NCI-H526 treated with DMSO at 0.1 percent for 48 hours (cell line): ENCODE measurements at places on chromosomes 4 and X.
A peak's percentile ranks its signal among the peaks of the same experiment; 100 is the strongest.

DNA sequence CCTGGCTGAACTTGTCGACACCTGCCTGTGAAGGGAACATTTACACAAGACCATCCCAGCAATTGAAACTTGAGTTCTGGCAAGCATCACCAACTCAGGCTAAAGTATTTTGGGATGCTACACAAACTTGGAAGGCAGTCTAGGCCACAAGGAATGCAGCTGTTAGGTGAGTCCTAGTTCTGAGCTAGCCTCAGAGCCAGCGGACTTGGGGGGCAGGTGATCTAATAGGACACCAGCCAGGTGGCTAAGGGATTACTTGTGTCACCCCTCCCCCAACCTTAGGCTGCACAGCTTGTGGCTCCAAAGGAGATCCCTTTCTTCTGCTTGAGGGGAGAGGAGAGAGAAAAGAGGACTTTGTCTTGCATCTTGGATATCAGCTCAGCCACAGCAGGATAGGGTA, 62.3 kb upstream of the DKK2 start:
- DNase-seq, result no peak

- no peak for DNase-seq
Observed at GRCh38 chrX:45888518-45888917, 656.7 kb downstream of the ZNF674 start.

- DNase-seq, result no peak
Observed at GRCh38 chrX:111170017-111170416, 74.0 kb downstream of the PAK3 start.

DNA sequence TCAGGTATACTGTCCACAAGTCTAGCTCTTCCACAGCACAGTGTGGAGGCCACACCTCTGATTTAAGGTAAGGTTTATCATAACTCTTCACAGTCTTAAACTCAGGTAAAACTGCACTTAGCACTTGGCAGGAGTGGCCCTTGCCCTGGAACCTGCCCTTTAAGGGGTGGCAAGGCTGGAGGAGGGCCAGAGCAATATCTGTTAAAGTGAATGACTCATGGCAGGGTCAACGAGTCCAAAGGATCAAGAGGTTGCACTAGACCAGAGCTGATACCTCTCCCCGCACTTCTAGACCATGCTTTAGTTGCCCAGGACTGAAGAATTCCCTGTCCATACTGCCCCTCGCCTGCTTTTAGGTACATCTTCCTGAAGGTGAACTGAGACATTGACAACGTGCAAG, 14.7 kb upstream of the GPR50 start:
- DNase-seq, result no peak

- DNase-seq, result no peak
Observed at GRCh38 chr4:151013944-151014343, 1.1 kb downstream of the LRBA start.

DNA sequence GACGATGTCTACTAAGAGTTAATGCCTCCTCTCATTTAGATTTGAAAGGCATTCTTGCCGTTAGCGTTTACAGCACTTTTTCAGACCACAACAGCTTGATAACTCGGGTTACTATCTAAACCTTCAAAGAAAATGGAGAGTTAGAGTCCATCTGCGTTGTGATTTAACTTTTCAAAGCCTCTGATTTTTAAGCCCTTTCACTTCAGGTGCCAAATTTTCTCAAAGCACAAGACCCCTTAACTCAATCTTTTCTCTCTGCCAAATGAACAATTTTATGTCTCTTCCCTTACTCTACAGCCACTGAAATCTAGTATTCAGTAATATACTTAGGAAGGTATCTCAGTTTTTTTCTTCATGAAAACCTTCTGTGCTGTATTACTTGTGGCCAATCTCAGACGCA, 310.5 kb downstream of the TENM3 start:
- DNase-seq, result no peak

DNA sequence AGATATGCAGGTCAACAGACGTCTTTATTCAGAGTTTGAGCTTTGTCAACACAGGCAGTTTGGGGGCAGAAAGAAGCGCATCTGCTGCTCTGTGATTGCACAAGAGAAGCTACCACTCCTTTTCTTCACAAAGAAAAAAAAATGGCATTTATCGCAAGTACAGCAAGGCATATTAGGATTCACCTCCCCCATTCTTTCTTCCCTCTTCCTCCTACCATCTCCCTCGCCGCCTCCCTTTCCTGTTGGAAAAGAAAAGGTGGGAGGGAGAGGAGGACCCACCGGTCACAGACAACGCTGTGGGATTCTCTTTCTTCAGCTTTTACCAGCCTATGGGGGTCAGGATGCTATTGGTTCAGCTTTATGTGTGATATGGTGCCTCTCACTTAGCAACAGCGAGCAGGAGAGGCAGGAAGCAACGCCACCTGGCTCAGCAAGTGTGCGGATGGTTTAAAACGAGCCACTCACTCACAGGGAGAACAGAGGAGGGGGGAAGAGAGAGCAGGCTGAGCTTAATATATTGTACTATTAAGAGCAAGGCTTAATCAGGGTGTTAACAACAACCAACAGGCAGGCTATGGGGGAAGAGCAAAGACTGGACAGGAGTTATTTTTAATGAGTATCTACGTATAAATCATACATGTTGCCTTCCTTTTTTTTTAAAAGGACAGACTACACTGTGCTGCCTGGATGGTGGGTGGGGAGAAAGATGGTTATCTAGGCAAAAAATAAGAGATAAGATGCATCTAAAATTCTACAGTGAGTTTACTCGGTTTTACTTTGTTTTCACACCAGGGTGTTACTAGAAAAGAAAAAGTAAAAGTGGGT, 104.7 kb downstream of the MAML3 start:
- peak; percentile 79 for DNase-seq

GRCh38 chr4:60216752-60217151, 983.4 kb upstream of the ADGRL3 start:
- DNase-seq, result no peak

DNA sequence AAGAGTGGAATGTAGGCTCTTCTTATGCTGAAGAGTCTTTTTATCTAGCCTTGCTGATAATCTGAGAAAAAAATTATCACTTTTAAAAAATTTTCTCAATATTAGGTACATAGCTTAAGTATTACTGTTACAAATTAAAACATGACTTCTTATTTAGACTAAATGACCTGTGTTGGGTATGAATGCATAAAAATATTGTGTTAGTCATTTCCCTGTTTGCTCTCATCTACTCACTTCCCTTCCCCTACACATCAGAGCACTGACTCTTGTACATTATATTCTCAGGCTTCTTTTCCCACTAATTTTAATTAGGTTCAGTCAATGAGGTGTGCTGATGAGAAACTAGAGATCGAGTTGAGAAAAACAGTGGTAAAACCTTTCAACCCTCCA, 881.0 kb downstream of the PCDH18 start:
- no peak for DNase-seq

- DNase-seq, result no peak
Observed at GRCh38 chrX:5341902-5342301, 886.8 kb downstream of the NLGN4X start.

GRCh38 chr4:181202240-181202639, 1041.0 kb upstream of the TENM3 start:
- peak; percentile 9 for DNase-seq

- no peak for DNase-seq
Observed at GRCh38 chr4:175767150-175767549, 44.9 kb downstream of the GPM6A start.

GRCh38 chr4:114547340-114548134, 51.1 kb upstream of the UGT8 start:
- no peak for DNase-seq

GRCh38 chrX:156008915-156009314, 11.4 kb downstream of the IL9R start:
- no peak for DNase-seq

DNA sequence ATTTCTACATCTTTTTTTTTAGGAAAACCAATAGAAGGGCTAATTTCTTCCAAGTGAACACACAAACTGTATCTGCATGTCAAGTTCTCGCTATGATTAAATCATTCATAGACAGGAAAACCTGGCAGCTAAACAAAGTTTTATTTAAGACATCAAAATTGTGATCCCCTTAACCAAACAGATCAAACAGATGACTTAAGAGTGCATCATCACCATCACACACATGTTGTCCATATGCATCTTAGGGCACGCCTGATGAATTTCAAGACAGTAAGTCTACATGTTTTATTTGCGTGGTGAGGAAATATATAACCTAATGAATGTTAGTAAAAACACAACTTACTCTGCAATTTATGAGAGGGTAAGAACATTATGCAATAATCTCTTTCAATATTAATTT, 317.0 kb upstream of the ANXA10 start:
- no peak for DNase-seq

GRCh38 chr4:108731006-108731405, 31.8 kb downstream of the ETNPPL start:
- no peak for DNase-seq

DNA sequence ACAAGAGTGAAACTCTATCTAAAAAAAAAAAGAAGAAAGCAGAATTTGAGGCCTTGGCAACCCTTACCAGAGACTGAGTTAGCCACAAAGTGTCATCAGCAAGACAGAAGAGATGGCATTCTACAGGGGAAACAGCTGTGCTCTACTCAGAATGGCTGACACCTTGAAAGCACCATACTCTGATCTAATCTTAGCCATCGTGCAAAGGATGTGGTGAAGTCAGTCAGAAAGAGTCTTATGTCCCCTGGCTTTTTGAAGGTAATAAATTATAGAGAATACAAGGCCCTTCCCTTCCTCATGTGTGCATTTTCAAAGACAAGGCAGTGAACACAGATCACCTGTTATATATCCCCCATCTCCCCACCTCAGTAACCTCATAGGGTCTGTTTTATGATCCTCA, 13.2 kb downstream of the CLNK start:
- DNase-seq, result no peak

DNA sequence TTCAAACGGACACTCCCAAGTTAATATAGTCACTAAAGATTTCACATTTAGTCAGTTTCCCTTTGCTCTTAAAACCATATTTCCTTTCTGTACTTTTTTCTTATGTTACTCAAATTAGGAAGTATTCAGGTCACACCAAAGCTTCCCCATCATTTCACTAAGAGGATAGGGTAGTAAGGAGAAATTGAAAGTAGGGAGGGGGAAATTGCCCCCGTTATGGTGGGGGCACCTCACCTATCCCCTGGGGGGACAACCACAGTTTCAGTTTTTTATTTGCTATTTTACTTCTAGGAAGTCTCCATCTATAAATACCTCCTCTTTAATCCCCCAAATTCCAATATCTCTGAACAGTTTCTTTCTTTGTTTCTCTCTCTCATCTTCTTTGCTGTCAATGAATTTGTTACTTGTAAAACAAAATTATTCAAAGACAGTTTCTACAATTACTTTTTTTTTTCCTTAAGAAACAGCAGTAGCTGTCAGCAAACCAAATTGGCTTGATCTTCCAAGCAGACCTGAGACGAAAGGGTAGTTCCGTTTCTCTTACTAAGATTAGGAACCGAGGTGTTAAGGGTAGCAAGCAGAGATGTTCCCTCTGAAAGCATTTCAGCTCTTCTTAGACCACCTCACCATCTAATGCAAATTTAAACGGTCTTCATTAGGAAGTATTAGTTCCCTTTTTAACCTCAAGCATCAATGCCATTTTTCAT, 160.2 kb upstream of the KLF3 start:
- no peak for DNase-seq

GRCh38 chrX:123184866-123185276, 793 bp downstream of the GRIA3 start:
- no peak for DNase-seq

DNA sequence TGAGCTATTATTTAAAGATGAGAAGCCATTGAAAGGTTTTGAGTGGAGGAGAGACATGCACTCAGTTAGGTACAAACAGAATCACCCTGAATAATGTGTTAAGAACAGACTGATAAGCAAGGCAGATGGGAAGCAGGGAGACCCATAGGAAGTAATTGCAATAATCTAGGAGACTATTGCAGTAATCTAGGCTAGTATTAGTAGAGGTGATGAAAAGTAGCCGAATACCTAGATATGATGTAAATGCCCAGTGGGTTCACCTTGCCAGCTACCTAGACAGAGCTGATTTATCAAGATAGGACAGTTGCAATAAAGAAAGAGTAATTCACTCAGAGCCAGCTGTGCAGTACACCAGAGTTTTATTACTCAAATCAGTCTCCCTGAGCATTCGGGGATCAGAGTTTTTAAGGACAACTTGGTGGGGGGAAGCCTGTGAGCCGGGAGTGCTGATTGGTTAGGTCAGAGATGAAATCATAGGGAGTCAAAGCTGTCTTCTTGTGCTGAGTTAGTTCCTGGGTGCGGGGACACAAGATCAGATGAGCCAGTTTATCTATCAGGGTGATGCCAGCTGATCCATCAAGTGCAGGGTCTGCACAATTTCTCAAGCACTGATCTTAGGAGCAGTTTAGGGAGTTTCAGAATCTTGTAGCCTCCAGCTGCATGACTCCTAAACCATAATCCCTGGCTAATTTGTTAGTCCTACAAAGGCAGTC, 427.5 kb downstream of the RPA4 start:
- no peak for DNase-seq

- no peak for DNase-seq
Observed at GRCh38 chr4:185693548-185694215, 118.3 kb downstream of the SORBS2 start.

DNA sequence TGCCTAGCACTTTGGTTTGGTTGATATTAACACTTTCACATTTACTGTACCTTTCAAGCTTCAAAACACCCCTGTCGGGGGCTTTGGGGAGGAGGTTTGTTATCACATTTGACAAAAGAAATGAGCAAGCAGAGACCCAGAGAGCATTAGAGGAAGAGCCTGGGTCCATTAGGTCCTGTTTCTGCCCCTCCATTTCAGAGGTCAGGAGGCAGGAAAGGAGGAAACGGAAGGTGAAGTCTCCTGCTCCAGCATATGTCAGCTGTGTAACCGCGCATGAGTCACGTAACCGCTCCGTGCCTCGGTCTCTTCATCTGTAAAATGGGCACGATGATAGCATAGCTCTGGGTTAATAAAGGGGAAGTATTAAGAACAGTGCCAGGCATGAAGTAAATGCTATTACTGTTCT, 201.9 kb upstream of the BCOR start:
- DNase-seq, result no peak

DNA sequence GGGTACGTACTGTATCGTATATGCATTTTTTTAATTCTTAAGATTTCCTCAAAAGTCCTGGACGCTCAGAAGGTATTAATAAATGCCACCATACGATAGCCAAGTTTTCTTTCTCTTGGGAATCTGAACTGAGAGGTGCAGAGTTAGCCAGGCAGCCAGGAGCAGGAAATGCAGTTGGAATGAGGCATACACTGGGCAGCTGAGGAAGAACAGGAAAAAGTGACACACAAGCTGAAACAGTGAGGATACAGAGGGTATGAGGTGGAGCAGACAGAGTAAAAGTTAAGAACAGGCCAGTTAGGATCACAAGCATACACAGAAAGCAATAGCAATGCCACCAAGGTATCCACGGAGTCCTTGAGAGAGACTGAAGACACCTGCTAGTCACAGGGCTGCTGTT, 13.4 kb downstream of the UFSP2 start:
- no peak for DNase-seq

- DNase-seq, result no peak
Observed at GRCh38 chr4:52160859-52161258, 109.8 kb downstream of the SPATA18 start.
